ENCODE measurements at places on chromosomes 16 and 17.

DNA sequence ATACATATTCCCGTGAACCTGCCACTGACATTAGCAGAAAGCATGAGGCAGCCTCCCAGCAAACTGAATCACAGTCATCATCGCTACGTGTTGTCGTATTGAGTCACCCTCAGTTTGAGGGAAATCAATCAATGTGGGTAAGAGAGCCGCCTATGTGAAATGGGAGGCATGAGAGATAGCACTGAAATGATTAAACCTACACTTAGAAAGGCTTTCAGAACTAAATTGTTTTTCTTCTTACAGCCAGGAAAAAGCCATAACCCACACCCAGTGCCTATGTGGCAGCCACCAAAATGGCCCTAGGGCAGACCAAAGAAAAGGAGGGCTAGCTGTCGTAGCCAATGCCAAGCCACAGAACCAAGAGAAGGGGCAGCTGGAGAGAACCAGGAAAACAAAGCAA is 90.5 kb downstream of the ADAMTS18 start:
- peak; percentile 25 for DNase-seq

- DNase-seq: no peak
Observed at GRCh38 chr16:86232496-86232895, 277.8 kb upstream of the FOXF1 start.

- DNase-seq: no peak
Observed at GRCh38 chr17:50115756-50116155, 14.2 kb downstream of the SAMD14 start.

DNA sequence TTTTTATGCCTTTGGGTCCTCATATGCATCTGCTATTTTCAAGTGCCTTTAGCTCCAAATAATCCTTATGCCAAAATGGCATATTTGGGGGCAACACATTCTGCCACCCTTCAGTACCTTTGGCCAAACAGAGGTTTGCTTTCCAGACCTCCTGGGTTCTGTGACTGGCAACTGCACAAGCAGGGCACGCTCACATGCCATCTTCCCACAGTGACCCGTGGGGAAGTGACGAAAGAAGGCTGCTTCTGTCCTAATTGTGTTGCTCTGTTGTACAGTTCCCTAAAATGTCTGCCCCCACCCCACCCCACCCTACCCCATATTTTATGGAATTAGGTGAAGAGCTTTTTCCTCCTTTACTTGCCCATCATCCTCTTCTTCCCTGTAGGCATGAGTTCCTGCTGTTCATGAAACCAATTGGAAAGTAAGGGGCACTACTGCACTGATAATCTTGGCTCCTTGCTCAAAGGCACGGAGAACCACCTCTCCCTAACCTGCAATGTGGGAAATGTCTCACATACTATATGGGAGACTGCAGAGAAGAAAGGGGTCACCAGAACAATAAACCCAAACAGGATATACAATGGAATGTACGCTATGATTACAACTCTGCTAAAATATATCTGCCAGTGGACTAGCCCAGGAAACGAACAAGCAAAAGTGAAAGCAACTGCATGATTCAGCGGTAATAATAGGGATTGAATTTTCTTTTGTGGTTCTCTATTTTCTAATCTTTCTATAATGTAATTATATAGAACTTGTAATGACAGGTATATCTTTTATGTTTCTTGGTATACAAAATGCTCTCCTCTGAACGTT is 3.3 kb upstream of the SLFN12L start:
- peak; percentile 48 for DNase-seq

DNA sequence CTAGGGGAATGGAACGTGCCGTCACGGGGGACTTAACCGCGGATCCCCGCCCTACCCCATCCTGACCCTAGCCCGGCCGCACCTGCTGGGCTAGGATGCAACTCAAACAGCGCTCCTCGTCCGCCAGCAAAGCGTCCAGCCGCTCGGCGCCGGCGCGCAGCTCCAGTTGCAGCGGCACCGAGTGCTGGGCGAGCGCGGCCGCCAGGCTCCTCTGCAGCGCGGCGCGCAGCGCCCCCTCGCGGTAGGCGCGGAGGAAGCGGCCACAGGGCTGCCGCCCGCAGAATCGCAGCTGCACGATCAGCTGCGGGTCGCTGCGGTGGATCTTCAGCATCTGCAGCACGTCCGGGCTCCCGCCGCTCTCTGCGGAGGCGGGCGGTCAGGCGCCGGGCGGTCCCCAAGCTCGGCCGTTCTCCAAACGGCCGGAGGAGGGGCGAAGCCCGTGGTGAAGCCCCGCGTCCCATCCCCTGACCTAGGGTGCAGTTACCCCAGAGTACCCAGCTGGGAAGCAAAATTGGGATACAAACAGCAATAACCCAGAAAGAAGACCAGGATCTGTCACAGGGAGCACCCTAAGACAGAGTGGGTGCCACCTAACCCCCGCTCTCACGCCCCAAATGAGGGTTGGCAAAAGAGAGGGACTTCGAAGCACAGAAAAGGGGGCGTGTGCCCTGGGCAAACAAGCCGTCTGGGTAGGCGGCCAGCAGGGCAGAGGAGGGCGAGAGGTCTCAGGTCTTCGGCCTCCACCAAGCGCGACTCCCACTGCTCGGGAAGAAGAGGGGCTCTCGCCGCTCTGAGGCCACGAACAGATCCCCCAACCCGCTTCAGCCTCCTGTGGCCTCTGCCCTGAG is 4.2 kb downstream of the TRADD start:
- DNase-seq: peak; percentile 76

- no peak for DNase-seq
Observed at GRCh38 chr17:75468779-75469373, 12.4 kb downstream of the TMEM94 start.

DNA sequence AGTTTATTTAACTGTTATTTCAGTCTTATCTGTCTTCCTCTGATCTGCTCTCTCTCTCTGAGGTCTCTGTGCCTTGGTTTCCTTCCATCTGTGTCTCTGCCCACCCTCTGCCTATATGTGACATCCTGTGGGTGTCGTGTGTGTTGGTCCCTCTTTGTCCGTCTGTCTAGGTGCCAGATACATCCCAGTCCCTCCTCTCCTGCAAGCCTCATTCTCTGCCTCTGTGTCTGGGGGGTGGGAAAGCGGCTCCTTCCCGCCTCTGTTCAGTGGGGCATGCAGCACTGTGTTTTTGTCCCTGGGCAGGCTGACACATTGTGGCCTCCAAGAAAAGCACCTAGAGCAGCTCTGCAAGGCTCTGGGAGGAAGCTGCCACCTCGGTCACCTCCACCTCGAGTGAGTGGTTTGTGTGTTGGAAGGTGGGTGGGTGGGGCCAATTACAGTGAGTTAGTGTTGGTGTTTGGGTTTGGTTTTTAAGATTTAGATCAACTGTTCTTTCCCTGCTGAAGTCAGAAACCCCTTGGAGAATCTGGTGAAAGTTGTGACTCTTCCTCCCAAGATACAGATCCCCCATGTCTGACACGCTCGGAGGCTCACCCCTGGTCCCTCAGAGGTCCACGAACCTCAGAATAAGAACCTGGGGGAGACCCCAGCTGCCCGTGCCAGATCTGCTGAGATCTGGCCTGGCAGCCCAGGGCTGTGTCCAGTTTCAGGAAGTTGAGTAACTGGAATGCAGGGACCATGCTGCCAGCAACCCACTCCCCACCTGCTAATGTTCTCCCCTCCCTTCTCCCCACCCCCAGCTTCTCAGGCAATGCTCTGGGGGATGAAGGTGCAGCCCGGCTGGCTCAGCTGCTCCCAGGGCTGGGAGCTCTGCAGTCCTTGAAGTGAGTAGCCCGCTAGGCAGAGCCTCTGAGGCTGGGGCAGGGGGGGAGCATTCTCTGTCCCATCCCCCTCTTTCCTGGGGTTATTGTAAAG is 50.9 kb upstream of the CPNE2 start:
- peak; percentile 90 for DNase-seq

- peak; percentile 15 for DNase-seq
Observed at GRCh38 chr17:81095383-81095762, 60.4 kb downstream of the BAIAP2 start.

DNA sequence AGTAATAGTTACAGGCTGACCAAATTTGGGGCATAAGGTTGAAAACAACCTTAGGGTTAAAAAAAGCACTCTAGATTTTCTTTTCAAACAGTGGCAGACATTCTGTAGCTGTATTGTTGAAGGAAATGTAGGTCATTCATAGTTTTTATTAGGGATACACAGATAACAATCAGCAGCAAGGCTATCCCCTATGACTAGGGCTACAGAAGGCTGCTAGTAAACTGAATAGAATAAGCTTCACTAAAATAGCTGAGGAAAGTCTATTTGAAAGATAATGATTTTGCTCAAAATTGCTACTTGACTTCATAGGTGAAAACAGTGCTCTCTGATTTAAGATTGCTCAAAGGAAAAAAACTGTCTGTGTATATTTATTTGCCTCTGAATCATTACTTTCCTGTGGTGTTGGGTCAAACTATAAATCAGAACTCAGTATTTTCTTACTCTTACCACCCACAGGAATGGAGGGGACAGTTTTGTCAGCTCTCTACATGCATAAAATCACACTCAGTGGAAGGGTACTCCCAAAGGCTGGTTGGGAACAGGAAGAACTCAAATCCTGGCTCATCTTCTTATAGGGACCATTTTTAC is 24.8 kb downstream of the RPGRIP1L start:
- no peak for DNase-seq

DNA sequence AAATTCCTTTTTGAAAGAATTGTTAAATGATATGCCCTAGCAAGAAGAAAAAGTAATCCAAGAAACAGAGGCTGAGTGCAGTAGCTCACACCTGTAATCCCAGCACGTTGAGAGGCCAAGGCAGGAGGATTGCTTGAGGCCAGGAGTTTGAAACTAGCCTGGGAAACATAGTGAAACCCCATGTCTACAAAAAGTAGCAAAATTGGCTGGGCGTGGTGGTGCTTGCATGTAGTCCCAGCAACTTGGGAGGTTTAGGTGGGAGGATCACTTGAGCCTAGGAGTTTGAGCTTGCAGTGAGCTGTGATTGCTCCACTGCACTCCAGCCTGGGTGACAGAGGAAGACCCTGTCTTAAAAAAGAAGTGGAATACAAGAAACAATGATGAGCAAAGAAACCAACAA is 56.1 kb downstream of the NT5M start:
- DNase-seq: no peak

DNA sequence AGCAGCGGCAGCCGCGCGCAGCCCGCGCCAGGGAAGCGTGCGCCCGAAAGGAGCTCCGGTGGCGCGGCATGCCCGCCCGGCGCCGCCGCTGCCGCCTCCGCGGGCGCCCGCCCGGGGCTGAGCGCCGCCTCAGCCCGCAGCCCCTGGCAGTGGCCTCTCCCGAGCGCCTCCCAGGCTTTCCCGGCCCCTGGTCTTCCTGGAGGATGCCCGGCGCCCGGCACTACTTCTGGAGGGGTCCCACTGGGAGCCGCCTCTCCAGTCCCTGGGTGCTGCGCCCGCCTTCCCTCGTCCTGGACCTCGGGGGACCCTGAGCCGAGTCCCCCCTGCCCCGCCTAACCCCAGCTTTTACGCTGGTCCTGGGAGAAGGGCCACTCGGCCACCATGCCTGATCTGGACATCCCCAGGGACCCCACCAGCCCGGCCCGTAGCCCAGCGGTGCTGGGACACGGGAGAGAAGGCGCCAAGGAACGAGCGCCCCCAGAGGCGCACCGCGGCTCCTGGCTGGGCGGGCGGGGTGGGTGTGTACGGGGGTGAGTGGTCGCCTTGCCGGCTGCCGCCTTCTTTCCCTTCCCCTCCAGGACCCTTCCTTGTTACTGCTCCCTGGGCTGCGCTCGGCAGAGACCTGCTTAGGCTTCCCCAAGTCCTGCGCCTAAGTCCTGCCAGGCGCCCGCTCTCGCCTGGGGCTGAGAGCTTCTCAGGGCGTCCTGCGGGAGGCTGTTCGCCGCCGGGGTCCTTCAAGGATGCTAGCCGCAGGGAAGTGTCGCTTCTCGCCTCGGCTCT is 704 bp downstream of the ASIC2 start:
- no peak for DNase-seq

DNA sequence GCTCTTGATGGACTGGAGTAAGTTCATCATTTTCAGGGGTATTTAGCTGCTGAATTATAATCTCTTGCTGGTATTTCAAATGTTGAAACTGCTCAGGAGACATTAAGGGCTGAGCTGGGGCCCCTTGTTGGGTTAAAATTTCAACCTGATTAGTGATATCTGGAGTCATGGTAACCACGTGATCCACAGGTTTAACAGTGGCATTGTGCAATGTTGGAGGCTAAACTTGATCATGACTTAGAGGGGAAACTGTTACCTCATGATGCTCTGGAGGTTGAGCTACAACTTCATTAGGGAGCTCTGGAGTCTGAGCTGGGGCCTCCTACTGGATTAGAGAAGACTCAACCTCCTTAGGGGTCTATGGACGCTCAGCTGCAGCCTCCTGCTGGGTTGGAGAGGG is 17.2 kb upstream of the MPP2 start:
- no peak for DNase-seq

- DNase-seq: no peak
Observed at GRCh38 chr16:67967958-67968399, 458 bp downstream of the SLC12A4 start.

- peak; percentile 47 for DNase-seq
Observed at GRCh38 chr17:65514082-65514481, 47.4 kb downstream of the AXIN2 start.

- DNase-seq: no peak
Observed at GRCh38 chr17:2388020-2388682, 12.7 kb downstream of the MNT start.

DNA sequence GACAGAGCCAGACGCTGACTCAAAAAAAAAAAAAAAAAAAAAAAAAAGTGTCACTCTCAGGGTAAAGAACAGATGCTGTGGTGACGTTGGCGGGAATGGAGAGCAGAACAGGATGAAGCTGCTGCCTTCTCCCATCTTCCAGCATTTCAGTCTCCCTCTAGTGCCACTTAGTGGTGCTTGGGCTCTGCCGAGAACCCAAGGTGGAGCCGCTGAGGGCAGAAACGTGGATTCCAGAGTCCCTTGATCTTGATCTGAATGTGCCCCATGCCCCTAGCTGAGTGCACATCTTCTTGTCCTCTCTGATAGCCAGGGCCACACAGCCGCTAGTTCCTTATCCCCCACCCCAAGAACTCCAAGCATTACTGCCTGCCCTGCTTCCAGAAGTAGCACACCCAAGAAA is 43.2 kb upstream of the FA2H start:
- no peak for DNase-seq

DNA sequence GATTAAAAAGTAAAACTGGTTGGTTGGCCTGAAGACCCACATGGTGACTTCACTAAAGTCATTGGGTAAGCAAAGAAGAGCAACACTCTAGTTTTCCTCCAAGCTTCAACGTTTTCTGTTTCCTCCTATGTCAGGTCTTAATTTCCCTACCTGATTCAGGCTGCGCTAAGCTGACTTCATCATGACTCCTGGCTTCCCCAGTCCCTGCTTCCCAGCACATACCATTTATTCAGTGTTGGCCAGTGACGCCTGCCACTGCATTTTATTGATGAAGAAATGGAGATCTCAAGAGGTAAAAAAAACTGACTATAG is 645.3 kb downstream of the WWOX start:
- no peak for DNase-seq

- DNase-seq: no peak
Observed at GRCh38 chr16:18832613-18833012, 31.3 kb upstream of the ARL6IP1 start.

- no peak for DNase-seq
Observed at GRCh38 chr16:87333101-87333500, 15.9 kb upstream of the C16orf95 start.

- DNase-seq: no peak
Observed at GRCh38 chr17:3104322-3104721, at the start of gene OR1D2. Gene OR1D2, minus strand, starts transcription at chr17:3104422. Its CDS starts 11,426 bp downstream, at chr17:3092996.

All from stimulated activated CD4-positive, alpha-beta T cell treated with anti-CD3 and anti-CD28 coated beads, Interleukin-1b, Interleukin-23, amount 100 ng/mL, for 48 hours (primary cell).